ENCODE measurements at places on chromosomes 7 and 10. TPM values are rescaled to one million over a fixed set of nuclear protein-coding genes. Genes with fewer than 3 reads are reported as not detected.

Gene TMEM236
- polyA plus RNA-seq = 0.33 TPM

Gene NPSR1
- polyA plus RNA-seq = not detected

Gene RADIL
- 9.4 TPM for polyA plus RNA-seq

Gene PTPN20
- polyA plus RNA-seq = 4.5 TPM

Gene CASP7
- polyA plus RNA-seq = 40.6 TPM

Gene IDI2
- polyA plus RNA-seq = 0.24 TPM

- no peak for DNase-seq
Measured at GRCh38 chr7:103989785-103990767, 618 bp upstream of the RELN start.

GRCh38 chr7:2613098-2613930, 18.5 kb upstream of the TTYH3 start:
- DNase-seq = no peak

- DNase-seq = no peak
Measured at GRCh38 chr7:37901890-37902524, 14.6 kb downstream of the SFRP4 start.
